ENCODE measurements at places on chromosomes 12 and 14.

- DNase-seq, result no peak
These were observed 98.6 kb upstream of the FKBP4 start for GRCh38 chr12:2696136-2696535.

- no peak for DNase-seq
These were observed 89.0 kb downstream of the SLC38A1 start for GRCh38 chr12:46179693-46180452.

- no peak for DNase-seq
These were observed 780 bp upstream of the MYO1H start for GRCh38 chr12:109346920-109347319.

GRCh38 chr14:60241091-60241490 is 7.9 kb upstream of the PPM1A start:
- no peak for DNase-seq

- no peak for DNase-seq
These were observed 25.1 kb downstream of the FGFR1OP2 start for GRCh38 chr12:26963413-26963812.

DNA sequence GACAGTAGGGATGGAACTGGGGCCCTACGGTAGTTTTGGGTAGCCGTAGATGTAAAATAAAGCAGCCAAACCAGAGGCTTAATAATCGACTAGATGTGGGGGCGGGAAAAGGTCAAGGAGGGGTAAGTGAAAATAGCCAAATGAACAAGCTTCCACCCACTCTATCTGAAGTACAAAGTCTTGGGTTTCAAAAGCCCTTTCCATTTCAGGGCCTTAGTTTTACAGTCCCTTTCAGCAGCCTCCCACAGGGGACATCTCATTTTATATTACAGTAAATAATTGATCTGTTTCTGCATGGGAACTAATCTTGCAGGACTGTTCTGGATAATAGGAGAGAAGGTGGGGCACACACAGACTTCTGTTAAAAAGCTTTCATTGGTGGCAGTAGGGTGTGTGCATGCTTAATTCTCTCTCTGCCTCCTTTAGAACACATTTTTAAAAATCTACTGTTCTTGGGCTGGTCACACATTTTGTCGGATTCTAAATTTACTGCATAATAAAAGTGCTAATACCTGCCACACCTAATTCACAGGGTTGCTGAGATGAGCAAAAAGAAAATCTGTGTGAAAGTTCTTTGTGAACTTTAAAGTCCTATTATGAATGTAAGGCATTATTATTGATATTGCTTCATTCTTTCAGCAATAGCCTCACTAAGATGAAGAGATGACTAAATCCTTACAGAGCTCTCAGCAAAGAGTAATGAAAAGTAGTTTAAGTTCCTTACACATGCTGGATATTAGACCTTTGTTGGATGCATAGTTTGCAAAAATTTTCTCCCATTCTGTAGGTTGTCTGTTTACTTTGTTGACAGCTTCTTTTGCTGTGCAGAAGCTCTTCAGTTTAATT is 104.6 kb downstream of the ITPR2 start:
- no peak for DNase-seq

Measured in NCI-H510A treated with DMSO at 0.1 percent for 48 hours (cell line).